ENCODE measurements at places on chromosomes 1 and 21.

DNA sequence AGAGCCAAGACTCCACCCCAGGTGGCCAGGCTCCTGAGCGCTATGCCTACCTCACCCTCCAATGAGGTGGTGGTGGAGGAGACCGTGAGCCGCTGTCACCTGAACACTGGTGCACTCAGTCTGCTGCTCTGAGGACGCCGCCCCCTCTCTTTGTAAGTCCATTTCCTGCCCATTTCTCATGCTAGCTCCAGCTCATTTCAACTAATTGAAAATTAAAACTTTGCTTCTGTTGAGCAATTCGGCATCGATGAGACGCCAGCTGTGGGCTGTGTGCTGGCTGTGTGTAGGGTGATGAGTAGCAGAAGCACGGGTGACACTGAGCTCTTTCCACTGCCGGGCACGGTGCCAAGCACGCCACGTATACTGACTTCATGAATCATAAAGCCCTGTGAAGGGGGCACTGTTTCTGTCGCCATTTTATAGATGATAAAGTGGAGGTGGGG is 11.2 kb downstream of the TNFRSF1B start:
- peak; percentile 74 for DNase-seq

DNA sequence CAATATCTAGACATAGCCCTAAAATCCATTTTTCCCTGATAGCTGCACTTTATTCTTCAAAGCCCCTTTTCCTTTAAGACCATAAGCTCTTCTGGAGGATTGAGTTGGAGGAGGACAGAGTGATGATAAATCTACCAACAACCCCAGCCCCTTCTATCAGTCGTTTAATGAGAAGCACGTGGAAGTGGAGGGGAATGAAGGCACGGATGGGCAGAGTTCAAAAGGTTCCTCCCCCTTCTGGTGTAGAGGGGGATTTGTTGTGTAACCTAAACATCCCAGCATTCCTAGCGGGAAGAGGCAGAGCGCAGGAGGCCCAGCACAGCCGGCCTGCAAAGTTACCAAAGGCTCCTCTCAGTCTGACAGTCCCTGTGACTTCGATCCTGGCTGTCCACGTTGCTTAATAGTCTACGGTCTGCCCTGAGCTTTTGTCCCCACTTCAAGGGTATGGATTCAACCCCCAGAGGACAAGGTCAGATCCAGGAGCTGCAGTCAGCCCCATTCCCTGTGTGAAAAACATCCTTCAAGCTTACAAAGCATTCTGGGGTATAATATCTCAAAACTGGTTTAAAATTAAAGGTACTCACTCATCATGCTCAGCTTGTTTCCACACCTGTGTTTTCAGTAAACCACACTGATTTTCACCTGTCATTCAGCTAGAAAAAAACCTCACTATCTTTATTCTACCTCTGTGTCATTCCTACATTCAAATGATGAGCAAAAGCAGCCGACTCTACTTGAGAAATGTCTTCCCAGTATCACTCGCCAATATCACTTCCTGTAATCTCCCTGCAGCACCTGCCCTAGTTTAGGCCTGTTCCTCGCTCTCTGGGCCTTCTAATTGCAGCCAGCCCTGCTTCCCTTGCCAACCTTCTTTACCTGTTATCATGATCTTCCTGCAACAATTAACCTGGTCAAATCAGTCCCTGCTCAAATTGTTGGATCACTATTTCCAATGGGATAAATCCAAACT is 117.9 kb downstream of the PLPP3 start:
- no peak for DNase-seq

DNA sequence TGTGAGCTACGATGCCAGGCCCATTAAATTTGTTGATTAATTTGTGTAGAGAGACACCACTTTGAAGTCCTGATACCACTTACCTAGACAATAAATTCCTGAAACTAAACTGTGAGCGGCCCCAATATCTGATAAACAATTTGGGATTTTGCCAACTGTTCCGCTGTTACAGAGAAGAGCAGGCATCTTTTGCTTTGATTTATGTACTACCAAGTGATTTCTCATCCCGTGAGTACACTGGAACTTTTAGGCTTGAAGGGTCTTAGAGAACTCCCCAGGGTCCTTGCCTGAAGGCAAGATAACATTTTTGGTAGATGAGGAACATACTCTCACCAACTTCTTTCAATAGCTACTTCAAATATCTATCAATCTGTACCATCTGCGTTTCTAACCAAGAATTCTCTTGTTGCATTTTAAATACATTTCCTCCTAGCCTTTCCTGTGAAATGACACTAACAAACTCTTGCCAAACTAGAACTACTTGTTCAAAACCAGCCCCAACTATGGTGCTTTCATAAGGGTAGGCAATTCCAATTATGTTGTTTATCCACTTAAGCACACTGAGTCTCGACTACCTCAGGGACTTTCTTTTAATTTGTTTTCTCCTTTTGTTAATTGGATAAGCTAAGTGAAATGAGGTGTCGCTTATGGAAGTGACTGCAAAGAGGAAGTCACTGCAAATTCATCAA is 23.2 kb upstream of the SLC30A1 start:
- no peak for DNase-seq

DNA sequence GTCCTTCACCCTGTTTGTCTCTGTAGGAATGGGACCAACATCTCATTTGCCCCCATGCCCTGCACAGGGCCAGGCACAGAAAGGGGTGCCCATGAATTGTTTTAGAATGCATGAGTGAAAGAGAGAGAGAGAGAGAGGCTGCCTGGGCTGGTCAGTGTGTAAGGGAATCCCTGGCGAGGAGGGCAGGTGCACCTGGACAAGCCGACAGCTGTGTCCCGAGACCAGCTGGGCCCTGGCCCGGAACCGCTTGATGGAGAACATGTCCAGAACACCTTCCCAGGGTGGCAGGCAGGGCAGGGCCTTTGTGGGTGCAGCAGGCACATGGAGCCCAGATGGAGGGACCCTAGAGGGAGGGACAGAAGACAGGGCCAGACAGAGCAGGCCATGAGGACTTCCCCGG is 22.7 kb downstream of the SPOCD1 start:
- DNase-seq: no peak

DNA sequence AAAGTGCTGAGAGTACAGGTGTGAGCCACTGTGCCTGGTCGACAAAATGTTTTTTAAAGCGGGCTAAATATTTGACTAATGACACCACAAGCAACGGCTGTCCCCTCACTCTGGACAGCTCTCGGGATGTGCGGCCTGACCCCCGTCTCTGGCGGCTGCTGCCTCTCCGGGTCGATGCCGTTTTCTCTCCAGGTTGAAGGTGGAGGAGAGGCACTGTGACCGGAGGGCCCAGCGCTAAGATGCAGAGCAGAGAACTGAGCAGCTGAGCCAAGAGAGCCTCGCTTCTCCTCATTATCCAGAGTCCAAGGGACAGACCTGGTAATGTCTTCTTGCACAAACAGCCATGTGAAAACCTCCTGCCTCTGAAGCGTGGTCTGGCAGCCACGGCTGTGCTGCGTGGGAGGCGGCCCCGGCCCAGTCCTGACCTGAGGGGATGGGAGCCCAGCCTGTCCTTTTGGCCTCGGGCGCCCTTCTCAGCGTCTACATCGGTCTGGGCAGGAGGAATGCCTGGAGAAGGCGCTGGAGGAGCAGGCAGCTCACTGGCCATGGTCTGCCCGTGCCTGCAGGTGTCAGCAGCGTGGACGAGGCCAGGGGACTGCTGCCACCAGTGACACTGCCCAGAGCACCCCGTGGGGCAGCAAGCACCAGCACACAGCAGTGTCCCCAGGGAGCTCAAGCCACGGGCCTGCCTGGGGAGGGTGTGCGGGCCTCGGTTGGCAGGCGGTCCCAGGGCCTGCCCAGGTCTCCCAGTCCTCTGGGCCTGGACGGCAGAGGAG is 10.3 kb downstream of the MORN1 start:
- no peak for DNase-seq

- DNase-seq: no peak
Observed at GRCh38 chr1:164754088-164754600, 195.2 kb downstream of the PBX1 start.

DNA sequence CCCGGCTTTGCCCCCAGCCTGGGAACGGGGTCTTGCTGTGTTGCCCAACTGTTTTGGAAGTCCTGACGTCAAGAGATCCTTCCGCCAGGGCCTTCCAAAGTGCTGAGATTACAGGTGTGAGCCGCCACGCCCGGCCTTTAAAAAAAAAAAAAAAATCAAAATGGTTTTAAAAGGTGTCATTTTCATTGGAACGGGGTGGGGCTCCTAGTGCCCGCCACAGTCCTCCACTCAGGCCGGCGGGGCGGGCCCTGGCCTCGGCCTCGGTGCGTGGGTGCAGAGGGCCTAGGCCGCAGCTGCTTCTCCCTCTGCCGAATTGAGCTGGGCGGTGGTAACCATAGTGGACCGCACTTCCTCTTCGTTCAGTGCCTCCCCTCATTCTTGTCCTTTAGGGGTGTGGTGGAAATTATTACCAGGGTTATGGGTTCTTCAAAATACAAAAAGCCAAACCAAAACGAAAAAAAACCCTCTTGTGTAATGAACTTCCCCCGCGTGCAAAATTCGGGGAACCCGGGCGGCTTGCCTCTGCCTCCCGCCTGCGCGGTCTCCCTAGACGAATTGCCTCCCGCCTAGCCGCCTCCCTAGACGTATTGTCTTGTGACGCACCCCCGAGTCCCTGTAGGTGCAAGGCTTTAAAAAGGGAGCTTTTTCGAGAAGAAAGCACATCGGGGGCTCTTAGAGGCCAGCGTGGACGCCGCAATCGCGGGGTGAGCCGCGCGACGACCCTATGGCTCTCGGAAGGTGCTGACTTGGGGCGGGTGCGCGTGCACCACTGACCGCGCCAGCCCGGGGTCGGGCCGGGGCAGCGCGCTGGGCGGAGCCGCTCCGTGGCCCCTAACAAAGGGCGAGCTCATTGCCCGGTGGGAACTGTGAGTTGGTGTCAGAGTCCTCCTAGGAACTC is 10.5 kb upstream of the SPEN start:
- no peak for DNase-seq

DNA sequence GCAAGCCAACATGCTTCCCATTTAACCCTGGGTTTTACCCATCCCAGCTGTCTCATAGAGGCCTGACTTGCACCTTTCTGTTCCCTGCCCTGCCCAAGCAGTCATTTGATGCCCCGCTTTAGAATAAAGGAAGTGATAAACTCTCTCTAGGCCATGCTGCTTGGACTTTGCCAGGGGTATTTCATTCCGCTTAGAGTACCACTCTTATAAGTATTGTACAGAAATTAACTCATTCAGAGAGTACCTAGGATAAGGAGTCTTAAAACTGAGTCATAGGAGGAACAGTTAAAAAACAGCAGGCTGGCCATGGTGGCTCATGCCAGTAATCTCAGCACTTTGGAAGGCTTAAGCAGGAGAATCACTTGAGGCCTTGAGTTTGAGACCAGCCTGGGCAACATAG is 21.0 kb upstream of the LYST start:
- DNase-seq: no peak

- DNase-seq: no peak
Observed at GRCh38 chr21:45146801-45147200, 72.4 kb downstream of the ADARB1 start.

DNA sequence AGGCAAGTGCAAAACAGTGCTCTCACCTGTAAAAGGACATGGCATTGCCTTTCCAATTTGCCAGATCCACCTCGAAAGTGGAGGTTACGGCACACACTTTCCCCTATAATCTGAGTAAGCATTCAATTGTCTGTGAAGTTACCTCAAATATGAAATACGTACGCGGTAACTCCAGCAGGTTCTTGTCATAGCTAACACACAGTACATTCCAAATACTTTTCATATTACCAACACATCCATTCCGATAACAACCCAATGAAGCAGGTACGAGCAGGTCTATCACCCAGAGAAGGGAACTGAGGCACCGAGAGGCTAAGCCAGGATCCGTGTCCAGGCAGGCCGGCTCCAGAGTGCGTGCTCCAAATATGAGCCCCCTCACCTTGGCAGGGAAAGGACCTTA is 46.8 kb upstream of the LPAR3 start:
- DNase-seq: no peak

DNA sequence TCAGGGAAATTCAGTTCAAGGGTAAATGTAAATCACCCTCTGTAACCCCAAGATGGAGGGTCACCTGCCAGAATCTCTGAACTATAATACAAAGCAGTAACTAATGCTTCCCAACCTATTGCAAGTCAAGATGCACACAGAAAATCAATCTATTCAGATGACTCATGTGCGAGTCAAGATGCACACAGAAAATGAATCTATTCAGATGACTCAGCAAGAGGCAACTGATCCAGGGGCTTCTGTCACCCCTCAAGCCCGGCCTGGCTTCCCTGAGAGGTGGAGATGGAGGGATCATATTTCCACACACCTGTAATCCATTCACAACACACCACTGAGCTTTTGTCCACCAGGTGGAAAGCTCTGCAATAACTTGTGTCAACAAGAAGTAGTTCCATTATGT is 17.4 kb upstream of the HIVEP3 start:
- peak; percentile 84 for DNase-seq

DNA sequence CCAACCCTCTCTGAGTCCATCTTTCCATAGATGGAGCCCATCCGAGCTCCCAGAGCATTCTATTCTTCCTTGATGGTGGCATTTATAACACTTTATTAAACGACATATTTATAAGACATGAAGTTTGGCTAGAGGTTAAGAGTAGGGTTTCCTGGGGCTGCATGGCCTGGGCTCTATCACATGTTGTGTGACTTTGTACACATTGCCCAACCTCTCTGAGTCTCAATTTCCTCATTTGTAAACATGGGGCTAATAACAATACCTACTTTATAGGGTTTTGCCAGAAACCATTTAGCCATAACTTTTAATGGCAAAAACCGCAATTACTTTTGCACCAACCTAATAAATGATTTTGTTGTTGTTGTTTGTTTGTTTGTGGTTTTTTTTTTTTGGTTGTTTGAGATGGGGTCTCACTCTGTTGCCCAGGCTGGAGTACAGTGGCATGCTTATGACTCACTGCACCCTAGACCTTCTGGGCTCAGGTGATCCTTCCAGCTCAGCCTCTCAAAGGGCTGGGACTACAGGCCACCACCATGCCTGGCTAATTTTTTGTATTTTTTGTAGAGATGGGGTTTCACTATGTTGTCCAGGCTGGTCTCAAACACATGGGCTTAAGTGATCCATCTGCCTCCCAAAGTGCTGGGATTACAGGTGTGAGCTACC is 13.9 kb upstream of the ASAP3 start:
- DNase-seq: no peak

DNA sequence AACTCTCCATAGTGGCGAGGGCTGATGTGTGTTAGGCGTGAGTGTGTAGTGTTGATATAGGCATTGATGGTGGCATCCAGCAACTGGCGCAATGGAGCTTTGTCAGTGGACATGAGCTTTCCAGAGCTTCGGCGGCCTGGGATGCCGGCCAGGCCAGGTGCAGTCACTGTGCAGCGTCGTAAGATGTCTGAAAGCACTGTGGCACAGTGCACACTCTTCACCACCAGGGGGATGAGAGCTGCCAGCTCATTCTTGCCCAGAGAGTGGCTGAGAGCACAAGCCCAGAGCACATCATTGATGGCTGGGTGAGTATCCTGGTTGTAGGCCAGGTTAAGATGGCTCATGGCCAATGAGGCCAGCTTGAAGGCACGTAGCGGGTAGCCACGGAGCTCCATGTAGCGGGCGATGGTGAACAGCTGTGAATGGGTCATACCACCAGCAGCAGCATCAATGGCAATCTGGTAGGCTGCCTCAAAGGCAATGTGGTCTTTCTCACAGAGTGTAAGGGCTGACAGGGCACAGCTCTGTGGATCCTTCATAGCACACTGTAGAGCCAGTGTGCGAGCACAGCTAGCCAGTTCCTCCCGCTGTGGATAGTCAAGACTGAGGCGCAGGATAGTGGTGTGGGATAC is 6.7 kb downstream of the UROD start:
- peak; percentile 23 for DNase-seq

Measured in COR-L47 (cell line).